ENCODE measurements at places on chromosomes 12 and 14. TPM values are rescaled to one million over a fixed set of nuclear protein-coding genes. Genes with fewer than 3 reads are reported as not detected.

DNA sequence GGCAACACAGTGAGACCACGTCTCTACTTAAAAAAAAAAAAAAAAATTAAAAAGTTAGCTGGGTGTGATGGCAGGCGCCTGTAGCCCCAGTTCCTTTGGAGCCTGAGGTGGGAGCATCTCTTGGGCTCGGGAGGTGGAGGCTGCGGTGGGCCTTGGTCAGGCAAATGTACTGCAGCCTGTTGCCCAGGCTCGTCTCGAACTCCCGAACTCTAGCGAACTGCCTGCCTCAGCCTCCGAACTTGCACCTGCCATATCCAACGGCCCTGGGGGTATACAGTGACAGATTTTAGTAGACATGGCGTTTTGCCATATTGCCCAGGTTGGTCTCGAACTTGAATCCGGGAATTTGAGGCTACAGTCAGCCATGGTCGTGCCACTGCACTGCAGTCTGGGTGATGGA, 195.4 kb downstream of the ALG10 start:
- no peak for DNase-seq

GRCh38 chr12:28955931-28956330, 193.1 kb upstream of the FAR2 start:
- peak; percentile 23 for DNase-seq

- no peak for DNase-seq
Observed at GRCh38 chr14:97846156-97846555, 1049.0 kb downstream of the VRK1 start.

DNA sequence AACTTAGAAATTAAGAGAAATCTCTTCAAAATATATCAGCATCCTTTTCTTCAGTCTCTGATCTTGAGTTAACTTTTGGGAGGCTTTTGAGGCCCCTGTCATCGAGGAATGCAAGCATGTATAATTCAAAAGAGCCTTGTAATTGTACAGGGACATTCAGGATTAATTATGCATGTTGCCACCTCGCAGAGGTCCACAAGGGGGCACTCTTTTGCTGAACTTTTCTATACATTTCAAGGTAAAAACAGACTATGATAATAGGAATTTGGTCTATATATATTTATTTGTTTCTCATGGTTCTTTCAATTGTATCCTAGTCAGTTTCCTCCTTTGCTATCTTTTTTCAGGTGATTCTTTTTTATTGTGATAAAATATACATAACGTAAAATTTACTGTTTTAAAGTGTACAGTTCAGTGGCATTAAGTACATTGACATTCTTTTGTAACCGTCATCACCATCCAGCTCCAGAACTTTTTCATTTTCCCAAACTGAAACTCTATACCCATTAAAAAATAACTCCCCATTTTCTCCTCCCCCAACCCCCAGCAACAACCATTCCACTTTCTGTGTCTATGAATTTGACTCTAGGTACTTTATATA, 47.0 kb upstream of the SLC2A13 start:
- DNase-seq: peak; percentile 45

DNA sequence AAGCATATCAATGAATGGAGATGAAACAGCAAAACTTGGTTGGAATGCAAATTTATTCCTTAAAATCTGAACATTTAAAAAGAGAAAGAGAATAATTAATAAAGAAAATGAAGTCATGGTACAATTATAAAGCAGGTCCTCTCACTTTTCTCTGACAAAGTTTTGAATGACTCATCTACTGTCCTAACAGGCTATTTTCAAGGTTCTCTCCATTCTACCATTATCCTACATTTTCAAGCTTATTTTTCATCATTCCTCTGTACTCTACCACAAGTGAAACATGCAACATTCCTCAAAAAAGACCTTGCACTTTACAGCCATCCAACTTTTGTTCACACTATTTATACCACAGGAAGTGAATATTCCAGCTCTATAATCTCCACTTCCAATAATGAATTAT, 36.9 kb upstream of the AP4S1 start:
- peak; percentile 37 for DNase-seq

GRCh38 chr12:108939594-108939993, 59.7 kb downstream of the DAO start:
- peak; percentile 14 for DNase-seq

DNA sequence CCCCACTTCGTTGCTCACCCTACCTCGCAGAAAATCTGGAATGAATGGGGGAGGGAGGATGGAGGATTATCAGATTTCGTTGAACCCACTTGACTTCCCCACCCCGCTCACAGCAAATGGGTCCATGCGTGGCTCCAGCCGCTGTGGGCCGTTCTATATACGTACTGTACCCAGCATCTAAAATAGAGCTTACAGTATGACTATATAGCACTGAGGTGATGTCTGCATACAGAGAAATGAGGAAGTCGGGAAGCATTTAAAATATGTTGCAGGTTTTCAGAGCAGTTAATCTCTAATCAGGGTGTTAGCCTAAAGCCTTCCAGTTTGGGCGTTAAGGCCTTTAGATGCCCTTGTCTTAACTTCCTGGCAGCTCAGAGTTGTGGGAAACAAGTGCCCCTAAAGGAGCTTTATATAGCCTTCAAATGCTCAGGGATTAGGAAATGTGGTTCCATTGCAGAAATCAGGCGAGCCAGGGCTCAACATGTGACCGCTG, 1.4 kb downstream of the BICDL1 start:
- no peak for DNase-seq

Gene KLHL28
- 11.9 TPM for total RNA-seq
